Lower lobe of right lung (tissue), 2 donors: ENCODE measurements at places on chromosomes 6 and 20.
A peak's percentile ranks its signal among the peaks of the same experiment; 100 is the strongest.

DNA sequence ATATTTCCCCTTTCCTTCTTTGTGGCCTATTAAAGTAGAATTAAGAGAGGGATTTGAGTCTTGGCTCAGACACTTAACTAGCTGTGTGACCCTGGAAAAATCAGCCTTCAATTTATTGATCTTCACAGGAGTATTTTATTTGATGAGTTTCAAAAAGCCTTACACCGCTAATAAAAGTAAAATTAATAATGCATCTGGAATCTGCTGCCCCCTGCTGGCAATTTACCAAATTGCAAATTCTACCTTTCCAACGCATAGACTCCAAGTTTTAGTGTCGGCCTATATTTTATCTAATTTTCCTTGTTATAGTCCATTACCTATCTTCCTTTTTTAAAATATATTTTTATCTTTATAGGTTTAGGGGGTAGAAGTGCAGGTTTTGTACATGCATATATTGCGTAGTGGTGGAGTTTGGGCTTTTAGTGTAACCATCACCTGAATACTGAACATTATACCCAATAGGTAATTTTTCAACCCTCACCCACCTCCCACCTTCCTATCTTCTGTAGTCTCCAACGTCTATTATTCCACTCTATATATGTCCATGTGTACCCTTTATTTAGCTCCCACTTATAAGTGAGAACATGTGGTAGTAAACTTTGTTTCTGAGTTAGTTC is 46.3 kb downstream of the GOPC start:
- no peak overlapping the region for H3K4me3 ChIP-seq
- H3K27ac ChIP-seq: no peak overlapping the region
- no peaks in the 10 kb centered on the region for H3K27me3 ChIP-seq

- no peaks in the 10 kb centered on the region for H3K27me3 ChIP-seq
- DNase-seq: no peak
- H3K4me1 ChIP-seq: peaks cover 42% of the 10 kb centered on the region
- H3K36me3 ChIP-seq: no peaks in the 10 kb centered on the region
- peak overlapping the region; percentile 12 for H3K4me3 ChIP-seq
Observed at GRCh38 chr6:118705544-118706491, 54.4 kb upstream of the CEP85L start.

DNA sequence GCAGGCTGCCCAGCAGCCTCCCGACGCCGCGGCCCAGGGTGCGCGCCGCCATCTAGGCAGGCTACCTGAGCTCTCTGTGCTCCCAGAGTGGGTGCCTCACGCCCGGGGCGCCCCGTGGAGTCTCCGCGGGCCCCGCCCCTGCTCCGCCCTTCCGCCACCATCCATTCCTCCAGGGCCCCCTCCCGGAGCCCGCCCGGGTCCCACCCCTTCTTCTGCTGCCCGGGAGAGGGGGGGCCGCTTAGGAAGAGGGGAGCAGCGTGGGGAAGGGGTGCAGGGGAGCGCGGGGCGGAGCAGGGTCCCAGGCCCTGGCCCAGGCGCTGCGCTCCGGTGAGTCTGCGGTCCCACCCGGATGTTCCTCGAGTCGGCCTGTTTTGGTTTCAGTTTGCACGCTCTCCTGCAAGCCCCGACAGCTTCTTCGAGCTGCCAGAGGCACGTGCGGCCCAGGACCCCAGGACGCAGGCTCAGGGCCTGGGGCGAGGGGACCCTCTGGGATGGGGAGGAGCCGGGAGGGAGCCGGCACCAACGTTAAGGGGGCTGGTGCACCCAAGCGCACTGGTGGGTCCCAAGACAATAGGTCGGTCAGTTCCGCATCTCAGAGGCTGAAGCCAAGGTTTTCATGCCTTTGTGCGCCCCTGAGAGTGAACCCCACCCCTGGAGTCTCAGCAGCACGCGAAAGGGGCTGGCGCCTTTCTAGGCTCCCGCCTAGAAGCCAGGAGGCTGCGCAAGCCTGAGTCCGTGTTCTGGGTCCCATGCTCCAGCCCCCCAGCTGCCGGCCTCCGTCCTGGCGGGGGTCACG is at the start of gene ACSS1:
ACSS1 (minus strand) TSS at position 89 of the 796 bp plus-strand sequence; CDS start at position 52, 37 bp downstream.
- peaks cover 46% of the 10 kb centered on the region for H3K4me1 ChIP-seq
- peaks cover 8% of the 10 kb centered on the region for H3K36me3 ChIP-seq
- H3K4me3 ChIP-seq: peak within 1 kb of the TSS; percentile 91
- H3K27ac ChIP-seq: peak within 1 kb of the TSS; percentile 97
- DNase-seq: peak; percentile 83
- H3K27me3 ChIP-seq: no peaks in the 10 kb centered on the region

GRCh38 chr6:23600118-23600517 is 525.9 kb upstream of the NRSN1 start:
- no peaks in the 10 kb centered on the region for H3K36me3 ChIP-seq
- no peak for DNase-seq
- no peaks in the 10 kb centered on the region for H3K27me3 ChIP-seq
- no peaks in the 10 kb centered on the region for H3K4me1 ChIP-seq

DNA sequence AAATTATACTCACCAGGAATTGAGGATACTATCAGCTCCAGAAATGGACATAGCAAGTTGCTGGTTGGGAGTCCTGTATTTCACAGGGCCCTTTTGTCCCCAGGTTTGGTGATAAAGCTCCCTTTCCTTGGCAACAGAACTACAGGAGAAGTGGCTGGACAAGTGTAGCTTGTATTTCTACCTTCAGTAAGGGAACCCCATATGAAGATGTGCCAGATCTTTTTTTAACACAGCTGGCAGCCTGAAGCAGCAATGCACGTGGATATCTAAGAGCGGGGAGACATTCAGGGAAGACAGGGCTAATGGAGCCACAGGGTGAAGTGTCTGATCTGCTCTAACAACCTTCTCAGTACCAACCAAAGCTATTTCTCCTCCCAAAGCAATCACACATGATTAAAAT is 373.9 kb upstream of the ID4 start:
- no peak for DNase-seq
- H3K36me3 ChIP-seq: no peaks in the 10 kb centered on the region
- H3K4me1 ChIP-seq: peaks cover 11% of the 10 kb centered on the region
- no peak overlapping the region for H3K4me3 ChIP-seq
- no peaks in the 10 kb centered on the region for H3K27me3 ChIP-seq

DNA sequence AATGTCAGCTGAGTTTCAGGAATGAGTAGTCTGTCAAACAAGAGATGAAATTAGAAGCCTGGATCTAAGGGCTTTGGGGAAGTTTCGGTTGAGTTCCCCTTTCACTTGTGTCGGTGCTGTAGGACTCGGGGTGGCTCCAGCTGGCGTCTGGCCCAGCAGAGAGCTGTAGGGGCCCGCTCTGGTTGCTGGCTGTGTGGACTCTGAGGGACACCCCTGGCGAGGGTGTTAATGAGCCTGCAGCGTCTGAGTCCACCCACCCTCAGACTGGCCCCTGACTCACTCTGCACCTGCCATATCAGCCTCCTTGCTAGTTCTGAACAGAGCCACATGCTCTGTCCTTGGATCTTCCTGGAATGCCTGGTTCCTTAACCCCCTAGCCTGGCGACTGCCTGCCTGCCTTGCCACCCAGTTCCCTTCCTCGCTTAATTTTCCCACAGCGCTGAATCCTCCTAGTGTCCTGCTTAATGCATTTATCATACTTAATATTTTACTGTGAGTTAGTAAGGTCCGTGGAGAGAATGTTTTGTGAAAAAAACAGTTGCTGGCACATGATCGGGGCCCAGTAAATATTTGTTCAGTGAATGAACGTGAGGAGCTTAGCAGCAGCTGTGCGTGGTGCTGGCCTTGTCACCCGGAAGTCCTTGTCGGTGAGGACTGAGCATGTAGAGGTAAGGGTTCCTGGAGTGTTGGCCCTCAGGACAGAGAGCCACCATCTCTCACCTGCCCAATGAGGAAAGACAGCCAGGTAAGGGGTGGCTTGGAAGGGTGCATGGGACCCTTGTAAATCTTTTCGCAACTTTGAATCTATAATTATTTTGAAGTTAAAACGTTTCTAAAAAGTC is 1.6 kb downstream of the DNAJC5 start:
- peak overlapping the region; percentile 66 for H3K4me3 ChIP-seq
- peaks cover 5% of the 10 kb centered on the region for H3K36me3 ChIP-seq
- H3K27me3 ChIP-seq: no peaks in the 10 kb centered on the region

DNA sequence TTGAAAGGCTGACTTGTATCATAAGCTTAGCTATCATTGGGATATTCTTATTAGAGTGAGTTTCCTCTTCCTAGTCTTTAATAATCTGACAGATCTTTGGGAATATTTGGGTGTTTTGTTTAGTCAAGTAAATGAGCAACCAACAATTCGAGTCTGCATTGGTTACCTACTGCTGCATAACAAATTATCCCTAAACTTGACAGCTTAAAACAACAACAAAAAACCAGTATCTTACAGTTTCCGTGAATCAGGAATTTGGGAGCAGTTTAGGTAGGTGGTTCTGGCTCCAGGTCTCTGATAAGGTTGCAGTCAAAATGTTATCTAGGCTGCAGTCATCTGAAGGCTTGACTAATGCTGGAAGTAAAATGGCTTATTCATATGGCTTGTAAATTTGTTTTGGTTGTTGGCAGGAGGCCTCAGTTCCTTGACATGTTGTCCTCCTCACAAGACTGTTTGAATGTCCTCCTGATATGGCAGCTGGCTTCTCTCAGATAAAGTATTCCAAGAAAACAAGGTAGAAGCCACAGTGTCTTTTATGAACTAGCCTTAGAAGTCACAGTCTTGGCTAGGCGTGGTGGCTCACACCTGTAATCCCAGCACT is 7.2 kb downstream of the GTF3C6 start:
- no peaks in the 10 kb centered on the region for H3K27me3 ChIP-seq
- H3K36me3 ChIP-seq: peaks cover 73% of the 10 kb centered on the region
- H3K27ac ChIP-seq: no peak overlapping the region
- no peak overlapping the region for H3K4me3 ChIP-seq
- no peak for DNase-seq

DNA sequence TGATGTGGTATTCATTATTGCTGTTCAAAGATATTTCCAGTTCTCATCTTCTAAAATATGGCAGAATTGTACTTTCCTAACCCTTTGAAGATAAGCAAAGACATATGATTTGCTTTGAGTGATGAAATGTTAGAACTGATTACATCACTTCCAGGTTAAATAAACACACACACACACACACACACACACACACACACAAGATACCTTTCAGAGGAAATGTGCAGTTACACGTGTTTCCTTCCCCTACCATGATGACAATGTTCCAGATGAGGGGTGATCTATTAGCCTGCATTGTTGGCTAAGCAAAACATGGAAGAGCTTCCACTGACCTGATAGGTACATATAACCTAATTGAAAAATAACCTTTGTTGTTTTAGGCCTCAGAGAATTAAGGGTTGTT is 11.7 kb upstream of the FRK start:
- no peaks in the 10 kb centered on the region for H3K36me3 ChIP-seq
- DNase-seq: no peak
- no peak overlapping the region for H3K27ac ChIP-seq
- no peaks in the 10 kb centered on the region for H3K4me1 ChIP-seq

DNA sequence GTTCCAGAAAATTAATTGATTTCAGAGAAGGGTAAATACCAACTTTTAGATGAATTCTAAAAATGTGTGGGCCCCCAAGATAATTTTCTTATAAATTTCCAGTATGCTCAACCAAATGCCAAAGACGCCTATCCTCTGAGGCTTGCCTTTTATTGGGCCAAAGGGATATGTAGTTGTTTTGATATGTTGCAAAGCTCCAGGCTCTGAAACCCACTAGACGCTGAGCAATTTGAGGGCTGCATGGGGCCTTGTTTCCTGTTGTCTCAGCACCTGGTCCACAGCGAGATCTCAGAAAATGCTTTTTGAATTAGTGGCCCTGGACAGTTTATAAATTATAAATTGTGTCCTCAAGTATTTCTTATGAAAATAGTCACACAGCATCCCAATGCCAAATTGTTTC is 397.2 kb downstream of the SAMD5 start:
- no peaks in the 10 kb centered on the region for H3K36me3 ChIP-seq
- H3K4me3 ChIP-seq: no peak overlapping the region
- H3K27me3 ChIP-seq: no peaks in the 10 kb centered on the region
- H3K27ac ChIP-seq: no peak overlapping the region

- H3K27ac ChIP-seq: no peak overlapping the region
- no peaks in the 10 kb centered on the region for H3K27me3 ChIP-seq
- no peak for DNase-seq
Observed at GRCh38 chr20:58903614-58904013, 51.1 kb downstream of the GNAS start.

DNA sequence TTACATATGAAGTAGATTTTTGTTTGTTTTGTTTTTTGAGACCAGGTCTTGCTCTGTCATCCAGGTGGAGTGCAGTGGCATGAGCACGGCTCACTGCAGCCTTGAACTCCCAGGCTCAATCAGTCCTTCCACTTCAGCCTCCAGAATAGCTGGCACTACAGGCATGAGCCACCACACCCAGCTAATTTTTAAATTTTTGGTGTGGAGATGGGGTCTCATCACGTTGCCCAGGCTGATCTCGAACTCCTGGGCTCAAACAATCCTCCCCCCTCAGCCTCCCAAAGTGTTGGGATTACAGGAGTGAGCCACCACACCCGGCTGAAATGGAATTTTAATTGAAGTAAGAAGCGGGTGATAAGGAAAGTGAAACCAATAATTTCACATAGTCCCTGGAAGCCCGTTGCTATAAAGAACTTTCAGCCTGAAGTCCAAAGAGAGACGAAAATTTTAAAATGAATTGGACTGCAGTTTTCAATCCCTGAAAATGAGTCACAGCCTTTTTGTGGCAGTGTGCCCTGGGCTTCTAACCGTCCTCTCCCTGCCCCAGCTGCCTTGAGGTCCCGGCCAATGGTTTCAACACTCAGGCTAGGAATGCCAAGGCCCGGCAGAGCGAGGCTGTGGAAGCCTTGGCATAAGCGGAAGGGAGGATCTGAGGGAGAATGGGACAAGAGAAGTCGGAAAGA is 757 bp downstream of the RAET1E start:
- H3K4me1 ChIP-seq: peaks cover 32% of the 10 kb centered on the region
- no peaks in the 10 kb centered on the region for H3K27me3 ChIP-seq
- peak overlapping the region; percentile 32 for H3K4me3 ChIP-seq
- H3K27ac ChIP-seq: peak overlapping the region; percentile 83
- DNase-seq: peak; percentile 59
- H3K36me3 ChIP-seq: no peaks in the 10 kb centered on the region

DNA sequence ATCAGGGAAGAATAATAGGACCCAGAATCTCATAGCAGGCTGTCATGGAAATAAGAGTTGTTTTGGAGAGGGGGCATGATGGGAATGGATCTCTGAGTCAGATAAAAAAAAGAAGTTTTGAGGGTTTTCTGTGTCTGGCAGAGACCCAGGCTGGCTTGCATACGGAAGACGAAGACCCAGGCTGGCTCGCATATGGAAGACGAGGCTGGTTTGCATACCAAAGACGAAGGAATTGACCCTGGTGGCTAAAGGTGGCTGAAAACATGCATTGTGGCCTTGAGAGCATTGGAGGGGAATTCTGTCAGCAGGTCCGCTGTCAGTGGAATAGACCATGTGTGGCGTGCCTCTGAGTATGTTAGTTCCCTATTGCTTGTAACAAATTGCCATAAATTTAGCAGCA is 335.1 kb downstream of the BTBD3 start:
- H3K4me3 ChIP-seq: no peak overlapping the region
- H3K27me3 ChIP-seq: no peaks in the 10 kb centered on the region
- no peaks in the 10 kb centered on the region for H3K36me3 ChIP-seq
- no peak overlapping the region for H3K27ac ChIP-seq

DNA sequence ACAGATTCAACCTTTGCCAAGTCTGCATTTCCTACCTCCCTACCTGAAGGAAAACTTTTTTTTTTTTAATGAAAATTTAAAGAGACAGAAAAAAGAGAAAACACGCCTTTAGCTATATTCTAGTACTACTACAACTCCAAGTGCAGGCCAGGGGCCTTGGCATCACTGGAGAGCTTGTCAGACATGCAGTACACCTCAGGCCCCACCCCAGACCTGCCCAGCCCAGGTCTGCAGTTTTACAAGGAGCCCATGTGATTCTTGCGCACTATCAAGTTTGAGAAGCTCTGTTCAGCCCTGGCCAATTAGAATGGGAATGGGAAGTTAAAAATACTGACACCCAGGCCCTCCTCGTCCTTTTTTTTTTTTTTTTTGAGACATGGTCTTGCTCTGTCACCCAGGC is 85.0 kb downstream of the NFATC2 start:
- no peak overlapping the region for H3K4me3 ChIP-seq
- H3K4me1 ChIP-seq: peaks cover 14% of the 10 kb centered on the region
- peaks cover 5% of the 10 kb centered on the region for H3K36me3 ChIP-seq
